ENCODE measurements at places on chromosomes 11 and 22.

DNA sequence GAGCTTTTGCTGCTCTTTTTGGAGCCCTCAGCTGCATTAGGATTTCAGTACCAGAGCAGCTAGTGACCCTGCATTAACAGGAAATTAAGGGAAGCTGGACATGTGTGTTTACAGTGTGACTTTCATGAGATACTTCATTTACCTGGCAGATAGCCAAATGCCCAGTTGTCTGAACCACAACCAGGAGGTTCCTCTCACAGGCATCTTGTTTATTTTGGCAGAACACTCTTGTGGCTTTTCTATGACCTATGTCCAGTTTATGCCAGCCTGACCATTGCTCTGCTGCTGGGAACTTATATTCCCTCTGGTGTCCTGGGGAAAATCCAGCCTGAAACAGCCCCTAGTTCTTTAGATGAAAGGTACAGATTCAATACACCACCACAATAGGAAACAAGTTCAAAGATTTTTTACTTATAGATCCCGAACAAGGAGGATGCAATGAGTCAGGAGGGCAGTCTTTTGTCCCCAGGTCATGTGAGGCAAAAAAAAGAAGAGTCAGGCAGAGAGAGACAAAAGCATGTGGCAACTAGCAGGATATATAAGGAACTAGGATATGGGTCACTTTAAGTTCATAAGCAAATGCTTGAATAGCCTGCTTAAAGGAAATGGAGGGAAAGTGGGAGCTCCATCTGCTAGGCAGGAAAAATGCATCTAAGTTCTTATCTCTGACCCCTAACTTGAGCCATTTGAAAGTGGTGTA lies 379.3 kb downstream of the INSC start:
- no peak for DNase-seq

GRCh38 chr22:42947211-42947990 lies 67.5 kb downstream of the PACSIN2 start:
- no peak for DNase-seq

DNA sequence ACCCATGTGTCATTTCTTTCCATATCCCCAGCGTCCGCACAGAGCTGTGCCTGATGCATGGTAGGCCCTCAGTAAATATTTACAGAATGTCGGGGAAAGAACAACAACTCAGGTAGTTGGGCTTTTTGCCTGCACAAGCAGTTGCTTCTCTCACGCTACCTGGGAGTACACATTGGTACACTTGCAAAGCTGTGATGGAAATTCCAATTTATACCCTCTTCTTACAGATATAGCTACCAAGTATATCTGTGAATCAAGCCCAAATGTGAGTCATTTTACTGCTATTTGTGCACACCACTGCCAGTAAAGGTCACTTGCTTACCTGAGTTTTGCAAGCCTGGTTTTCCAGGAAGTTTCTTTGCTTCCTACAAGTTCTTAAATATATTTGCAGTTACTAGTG lies 333.0 kb upstream of the NARS2 start:
- DNase-seq: no peak

DNA sequence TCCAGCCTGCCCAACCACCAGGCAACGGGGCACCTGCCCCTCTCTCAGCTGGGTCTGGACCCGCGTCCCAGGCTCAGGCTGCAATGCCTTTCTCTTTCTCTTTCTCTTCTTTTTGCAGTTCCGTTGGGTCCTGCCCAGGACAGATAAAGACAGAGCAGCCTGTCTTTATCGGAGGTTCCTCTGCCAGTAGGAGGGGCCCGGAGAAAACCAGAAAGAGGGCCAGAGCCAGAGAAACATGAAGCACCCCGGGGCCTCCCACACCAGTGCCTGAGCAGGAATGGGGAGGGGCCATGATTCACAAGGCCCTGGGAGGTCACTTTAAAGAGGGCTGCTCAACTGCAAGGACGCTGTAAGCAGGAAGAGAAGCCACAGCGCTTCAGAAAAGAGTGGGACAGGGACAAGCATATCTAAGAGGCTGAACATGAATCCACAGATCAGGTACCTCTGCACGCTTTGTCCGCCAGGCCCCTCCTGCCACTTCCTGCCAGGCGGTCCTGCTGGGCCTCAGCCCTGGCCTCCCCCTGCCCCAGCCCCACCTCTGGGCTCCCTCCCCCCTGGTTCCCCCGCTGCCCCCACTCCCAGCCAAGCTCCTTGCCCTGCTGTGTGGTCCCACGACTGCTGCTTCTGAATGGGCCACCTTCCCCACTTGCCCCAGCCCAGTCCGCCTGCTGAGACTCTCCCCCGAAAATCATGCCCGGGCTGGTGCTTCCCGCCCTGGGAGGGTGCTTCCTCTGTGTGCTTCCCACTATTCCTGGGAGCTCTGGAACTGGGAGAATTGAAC lies at the start of gene APOBEC3C:
Gene APOBEC3C (plus strand): TSS at position 316 of the 781 bp plus-strand sequence. CDS start 106 bp downstream, at position 422.
- peak; percentile 74 for DNase-seq

DNA sequence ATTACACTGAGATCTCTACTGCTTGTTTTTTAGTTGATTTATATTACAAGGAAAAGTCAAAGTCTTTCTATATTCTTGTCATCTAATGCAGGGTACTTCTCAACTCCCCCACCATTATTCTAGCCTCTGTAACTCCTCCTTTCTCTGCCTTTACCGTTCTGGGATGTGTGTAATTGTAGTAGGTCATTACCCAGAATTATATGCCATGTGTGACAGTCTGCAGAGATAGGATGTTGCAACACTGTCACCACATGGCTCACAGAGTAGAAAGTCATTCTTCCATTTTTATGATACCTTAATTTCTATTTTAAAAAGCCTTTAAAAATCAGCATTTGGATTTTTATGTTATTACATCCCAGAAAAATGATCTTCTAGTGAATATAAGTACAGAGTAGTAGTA lies 32.7 kb downstream of the ZNF143 start:
- DNase-seq: no peak

- DNase-seq: no peak
Measured at GRCh38 chr11:23765682-23766252, 731.1 kb upstream of the LUZP2 start.

DNA sequence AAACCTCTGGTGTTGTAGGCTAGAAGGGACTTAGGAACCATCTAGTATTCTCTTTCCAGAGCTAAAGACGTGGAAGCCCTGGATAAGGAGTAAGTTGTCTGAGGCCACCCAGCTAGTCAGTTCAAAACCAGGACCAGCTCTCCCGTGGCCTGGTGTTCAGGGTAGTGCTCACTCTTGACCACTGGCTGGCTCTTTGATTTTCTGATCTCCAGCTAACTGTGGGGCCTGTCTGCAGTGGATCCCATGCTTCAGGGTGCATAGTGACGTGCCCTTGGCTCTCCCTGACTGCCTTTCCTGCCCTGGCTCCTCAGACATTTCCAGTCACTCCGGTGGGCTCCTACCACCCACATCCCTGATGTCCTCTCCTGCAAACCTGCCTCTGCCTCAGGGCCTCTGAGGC lies 1.3 kb downstream of the CLMP start:
- no peak for DNase-seq

GRCh38 chr11:116059919-116060318 lies 555.7 kb upstream of the CADM1 start:
- no peak for DNase-seq

- DNase-seq: no peak
Measured at GRCh38 chr11:6622261-6623171, 3.3 kb upstream of the TPP1 start.

DNA sequence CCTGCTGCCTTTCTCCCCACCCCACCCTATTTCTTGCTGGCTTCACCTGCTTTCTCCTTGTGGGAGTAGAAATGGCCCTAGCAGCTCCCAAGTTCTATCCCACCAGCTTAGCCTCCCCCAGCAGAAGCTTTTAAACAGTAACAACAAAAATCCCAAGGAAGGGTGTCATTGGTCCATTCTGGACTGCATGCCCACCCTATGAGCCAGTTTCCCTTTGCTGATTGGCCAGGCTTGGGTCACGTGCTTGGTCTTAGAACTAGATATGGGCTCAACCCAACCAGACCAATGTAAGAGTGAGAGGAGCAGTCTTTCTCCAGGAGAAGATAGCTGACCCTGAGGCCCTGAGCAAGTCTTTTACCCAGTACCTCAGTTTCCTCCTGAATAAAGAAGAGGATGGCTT lies 2.3 kb downstream of the MTFP1 start:
- DNase-seq: no peak

DNA sequence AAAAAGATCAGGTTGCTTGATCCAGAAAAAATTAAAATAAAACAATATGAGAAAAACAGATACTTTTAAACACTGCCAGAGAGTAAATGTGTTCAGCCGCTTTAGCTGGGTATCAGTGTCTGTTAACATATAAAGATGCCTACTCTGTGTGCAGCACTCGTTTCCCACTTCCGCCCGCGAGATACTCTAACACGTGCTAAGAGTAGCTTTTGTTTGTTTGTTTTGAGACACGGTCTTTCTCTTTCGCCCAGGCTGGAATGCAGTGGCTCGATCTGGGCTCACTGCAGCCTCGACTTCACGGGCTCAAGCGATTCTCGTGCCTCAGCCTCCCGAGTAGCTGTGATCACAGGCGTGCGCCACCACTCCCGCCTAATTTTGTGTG lies 531 bp upstream of the MEN1 start:
- DNase-seq: no peak

DNA sequence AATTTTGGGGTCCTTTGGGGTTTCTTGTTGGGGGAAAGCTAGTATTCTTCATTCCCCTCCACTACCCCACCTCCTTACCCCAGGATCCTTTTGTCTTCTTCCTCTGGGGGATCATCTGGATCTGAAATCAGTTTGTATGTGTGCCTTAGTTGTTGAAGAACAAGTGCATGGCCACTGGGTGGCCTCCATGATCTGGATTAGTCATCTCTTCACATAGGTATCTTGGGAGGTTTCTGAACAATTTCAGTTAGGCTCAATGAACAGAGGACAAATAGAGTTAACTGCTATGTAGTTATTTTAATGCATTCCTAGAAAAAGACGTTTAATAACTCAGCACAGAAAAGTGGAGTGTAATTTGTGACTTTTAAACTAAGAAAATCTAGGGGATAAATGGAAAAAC lies 7.1 kb upstream of the VWA5A start:
- DNase-seq: no peak

DNA sequence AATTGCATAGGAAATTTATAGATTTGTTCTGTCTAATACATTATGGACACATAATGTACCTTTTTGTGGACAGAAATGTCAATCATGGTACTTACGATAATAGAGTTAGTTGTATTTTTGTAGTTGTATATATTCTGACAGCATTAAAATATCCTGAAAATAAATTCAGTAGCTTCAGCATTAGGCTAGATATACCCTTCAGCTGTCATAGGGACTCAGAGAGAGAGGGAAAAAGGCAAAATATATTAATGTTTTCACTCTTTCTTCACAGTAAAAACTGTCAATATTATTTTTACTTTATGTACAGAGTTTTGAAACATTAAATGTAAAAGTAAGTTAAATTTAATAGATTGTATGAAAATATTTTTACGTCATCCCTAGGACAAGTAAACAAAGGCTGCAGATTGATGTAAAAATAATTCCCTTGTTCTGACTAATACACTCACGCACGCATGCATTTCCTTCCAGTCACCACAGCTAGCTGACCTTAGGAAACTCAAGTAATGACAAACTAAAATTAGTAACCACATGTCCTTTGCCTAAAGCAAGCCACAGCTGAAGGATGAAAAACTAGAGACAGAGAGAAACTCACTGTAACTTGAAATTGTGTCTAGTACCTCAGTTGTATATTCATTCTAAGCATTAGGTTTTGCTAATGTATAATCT lies 104.7 kb upstream of the CARD18 start:
- peak; percentile 77 for DNase-seq

DNA sequence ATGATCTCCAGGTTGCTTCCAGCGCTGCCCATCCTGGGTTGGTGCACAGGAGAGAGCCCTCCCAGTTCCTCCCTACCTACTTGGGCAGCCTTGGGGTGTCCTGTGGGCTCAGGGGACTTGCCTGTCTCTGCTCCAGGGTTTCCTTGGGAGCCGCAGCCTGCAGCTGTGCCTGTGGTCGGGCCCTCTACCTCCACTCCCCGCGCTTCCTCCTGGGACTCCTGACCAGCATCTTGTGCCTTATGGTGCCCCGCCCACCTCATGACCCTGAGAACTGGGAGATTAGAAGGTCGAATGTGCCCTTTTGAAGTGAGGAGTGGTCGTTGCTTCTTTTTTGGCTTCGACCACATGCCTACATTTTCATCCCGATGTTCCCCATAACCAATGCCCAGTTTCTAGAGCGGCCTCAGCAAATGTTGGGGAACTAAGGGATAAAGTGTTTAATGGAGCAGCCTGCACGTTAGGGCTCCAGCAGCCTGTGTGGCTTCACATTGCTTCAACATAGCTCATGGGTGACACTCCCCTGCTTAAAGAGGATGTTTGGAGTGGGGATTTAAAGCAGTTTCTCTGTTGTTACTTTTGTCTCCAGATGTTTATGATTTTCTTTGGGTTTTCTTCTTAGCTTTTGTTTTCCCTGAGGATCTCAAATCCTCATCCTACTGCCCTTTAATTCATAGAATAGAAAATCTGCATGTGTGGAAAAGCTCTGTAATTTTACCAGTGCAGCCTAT lies 248.8 kb downstream of the TBC1D22A start:
- DNase-seq: no peak

DNA sequence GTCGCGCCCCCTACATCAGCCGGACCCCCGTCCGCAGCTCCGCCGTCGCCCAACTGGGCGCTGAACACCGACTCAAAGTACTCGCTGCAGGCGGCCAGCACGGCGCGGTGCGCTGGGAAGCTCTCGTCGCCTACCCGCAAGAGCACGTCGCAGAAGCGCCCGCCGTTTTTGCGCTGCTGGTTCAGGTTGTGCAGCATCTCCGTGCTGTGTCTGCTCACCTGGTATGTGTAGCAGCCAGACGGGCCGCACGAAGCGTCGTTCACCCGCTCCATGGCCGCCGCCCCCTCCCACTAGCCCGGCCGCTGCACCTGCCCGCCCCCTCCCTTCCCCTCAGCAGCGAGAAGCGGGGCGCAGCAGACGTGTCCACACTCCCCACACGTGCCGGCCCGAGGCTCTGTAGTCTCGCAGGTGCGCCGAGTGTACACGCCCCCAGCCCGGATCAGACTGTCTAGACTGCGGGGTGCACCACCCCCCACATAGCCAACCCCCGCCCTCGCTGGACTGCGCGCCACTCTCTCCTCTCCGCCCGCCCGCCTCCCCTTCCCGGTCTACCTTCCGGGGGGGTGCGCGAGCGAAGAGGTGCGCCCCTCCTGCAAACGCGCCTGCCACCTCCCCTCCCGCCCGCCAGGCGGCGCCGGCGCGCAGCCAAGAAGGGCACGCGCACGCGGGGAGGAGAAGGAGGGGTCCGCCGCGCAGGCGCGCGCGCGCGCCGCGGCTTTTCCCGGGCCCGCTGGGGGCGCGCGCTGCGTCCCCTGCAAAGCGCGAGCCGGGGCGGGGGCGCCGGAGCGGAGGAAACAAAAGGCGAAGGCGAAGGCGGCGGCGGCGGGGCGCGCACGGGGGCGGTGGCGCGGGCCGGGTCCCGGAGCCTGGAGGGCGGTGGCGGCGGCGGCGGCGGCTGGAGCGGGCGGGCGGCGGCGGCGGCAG lies 553 bp downstream of the PATZ1 start:
- peak; percentile 34 for DNase-seq

All from AG04450 (cell line).